ENCODE measurements at places on chromosomes 7 and 10. TPM values are rescaled to one million over a fixed set of nuclear protein-coding genes. Genes with fewer than 3 reads are reported as not detected.

SLC26A5 gene
- total RNA-seq: 0.31 TPM

DOCK1 gene
- total RNA-seq: 22.8 TPM

MYOZ1 gene
- not detected for total RNA-seq

TMEM72 gene
- not detected for total RNA-seq

FEZF1 gene
- total RNA-seq: not detected

AKR1D1 gene
- not detected for total RNA-seq
